Lower lobe of right lung (tissue), 2 donors: ENCODE measurements at places on chromosomes 2 and 18. TPM values are rescaled to one million over a fixed set of nuclear protein-coding genes. Genes with fewer than 3 reads are reported as not detected.

- peaks cover 20% of the 10 kb centered on the region for H3K36me3 ChIP-seq
- DNase-seq = no peak
Measured at GRCh38 chr2:65275141-65275915, 47.7 kb downstream of the ACTR2 start.

DNA sequence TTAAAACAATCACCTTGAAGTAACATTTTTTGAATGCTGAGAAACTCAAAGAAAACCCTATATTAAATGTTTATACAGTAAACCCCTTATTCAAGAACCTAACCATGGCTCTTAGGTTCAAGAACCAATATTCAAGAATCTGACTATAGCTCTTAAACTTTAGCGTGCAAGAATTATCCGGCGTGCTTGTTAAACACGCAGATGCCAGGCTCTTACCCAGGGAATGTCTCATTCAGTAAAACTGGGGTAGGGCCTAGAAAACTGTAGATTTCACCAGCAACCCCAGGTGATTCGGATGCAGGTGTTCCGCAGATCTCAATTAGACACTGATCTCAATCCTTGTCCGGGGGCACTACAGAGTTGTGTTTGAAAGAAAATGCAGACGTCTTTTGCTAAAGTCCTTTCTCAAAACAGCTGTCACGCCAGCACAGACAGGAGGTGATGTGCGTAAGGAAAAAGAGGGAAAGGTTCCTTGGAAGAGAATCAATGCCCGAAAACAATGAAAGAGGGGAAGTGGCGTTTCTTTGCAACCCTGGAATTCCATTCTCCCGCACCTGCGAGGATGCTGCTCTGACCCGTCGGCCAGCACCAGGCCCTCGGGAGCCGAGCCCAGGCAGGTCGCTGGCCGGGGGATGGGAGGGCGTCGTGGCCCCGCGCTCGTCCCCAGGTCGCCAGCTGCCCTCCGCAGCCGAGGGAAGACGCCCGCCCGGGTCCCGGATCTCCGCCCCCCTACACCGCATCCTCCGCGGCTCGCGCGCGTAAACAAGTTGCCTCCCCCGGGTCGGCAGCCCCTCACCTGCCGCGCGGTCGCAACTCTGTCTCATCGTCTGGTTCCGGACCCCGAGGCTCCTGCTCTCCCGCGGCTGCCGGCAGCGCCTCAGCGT, 851 bp downstream of the EIF2AK3 start:
- peak; percentile 60 for DNase-seq
- H3K27ac ChIP-seq = peak overlapping the region; percentile 98

GRCh38 chr2:11499081-11499743, 33.3 kb upstream of the E2F6 start:
- H3K27ac ChIP-seq = no peak overlapping the region
- H3K36me3 ChIP-seq = no peaks in the 10 kb centered on the region
- DNase-seq = no peak
- no peaks in the 10 kb centered on the region for H3K4me1 ChIP-seq
- peaks cover 16% of the 10 kb centered on the region for H3K27me3 ChIP-seq

GRCh38 chr2:174713686-174714085, 50.6 kb downstream of the CHRNA1 start:
- no peaks in the 10 kb centered on the region for H3K36me3 ChIP-seq
- H3K27ac ChIP-seq = no peak overlapping the region
- H3K4me3 ChIP-seq = no peak overlapping the region
- H3K27me3 ChIP-seq = no peaks in the 10 kb centered on the region

DNA sequence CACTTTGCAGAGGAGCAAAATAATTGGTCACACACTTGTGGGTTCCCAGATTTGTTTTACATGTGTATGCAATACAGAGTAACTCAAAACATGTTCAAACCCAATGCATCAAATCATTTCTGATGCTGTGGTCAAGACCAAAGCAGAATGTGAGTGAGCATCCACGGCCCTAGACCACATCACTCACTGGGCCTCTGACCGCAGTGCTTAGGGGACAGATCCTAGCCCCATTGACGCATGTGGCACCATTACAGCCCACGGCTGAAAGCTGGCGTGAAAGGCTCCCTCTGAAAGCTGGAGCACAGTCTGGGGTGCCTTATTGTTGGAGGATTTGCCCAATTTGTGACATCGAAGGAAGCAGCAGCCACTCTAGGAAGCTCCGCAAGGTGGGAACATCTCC, 498.8 kb upstream of the TCF4 start:
- H3K27ac ChIP-seq = no peak overlapping the region
- DNase-seq = no peak
- H3K27me3 ChIP-seq = no peaks in the 10 kb centered on the region
- H3K4me1 ChIP-seq = peaks cover 18% of the 10 kb centered on the region
- H3K4me3 ChIP-seq = no peak overlapping the region
- H3K36me3 ChIP-seq = no peaks in the 10 kb centered on the region

GRCh38 chr2:121502246-121502645, 28.4 kb upstream of the RNU4ATAC start:
- H3K4me1 ChIP-seq = no peaks in the 10 kb centered on the region
- H3K27me3 ChIP-seq = no peaks in the 10 kb centered on the region
- no peak overlapping the region for H3K4me3 ChIP-seq
- no peak for DNase-seq
- H3K36me3 ChIP-seq = peaks cover 33% of the 10 kb centered on the region

DNA sequence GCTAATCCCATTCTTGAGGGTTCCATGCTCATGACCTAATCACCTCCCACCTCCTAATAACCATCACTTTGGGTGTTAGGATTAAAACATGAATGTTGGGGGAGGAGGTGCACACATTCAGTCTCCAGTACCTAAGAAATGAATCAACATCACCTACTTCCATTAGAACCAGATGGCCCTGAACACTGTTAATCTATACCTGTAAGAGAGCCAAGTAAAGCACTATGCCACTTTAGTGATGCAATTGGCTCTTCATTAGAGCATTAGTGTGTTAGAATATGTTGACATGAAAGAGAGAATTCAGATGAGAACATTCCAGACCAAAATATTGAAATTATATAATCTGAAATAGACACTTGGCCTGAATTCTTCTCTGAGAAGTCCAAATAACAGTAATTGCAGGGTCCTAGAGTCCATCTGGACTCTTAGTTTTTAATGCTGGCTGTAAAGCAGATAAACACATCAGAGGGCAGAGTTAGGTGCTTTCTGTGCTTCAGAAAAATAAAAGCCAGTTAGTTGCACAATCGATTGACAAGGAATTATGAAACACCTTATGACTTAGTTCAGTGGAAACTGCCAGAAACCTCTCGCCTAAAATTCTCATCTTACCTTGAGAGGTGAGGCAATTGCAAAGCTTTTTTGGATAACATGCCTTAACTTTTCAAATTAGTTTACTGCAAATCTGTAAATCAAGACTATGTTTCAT, 923.7 kb downstream of the SLC4A3 start:
- H3K4me1 ChIP-seq = no peaks in the 10 kb centered on the region
- DNase-seq = no peak
- no peaks in the 10 kb centered on the region for H3K27me3 ChIP-seq

DNA sequence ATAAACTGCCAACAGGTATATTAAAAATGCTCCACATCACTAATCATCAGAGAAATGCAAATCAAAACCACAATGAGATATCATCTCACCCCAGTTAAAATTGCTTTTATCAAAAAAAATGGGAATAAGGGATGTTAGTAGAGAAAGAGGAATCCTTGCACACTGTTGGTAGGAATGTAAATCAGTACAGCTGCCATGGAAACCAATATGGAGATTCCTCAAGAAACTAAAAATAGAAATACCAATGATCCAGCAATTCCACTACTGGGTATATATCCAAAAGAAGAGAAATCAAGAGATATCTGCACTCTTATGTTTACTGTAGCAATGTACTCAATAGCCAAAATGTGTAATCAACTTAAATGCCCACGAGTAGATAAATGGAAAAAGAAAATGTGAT, 40.6 kb downstream of the ZRANB3 start:
- no peak overlapping the region for H3K27ac ChIP-seq
- H3K27me3 ChIP-seq = no peaks in the 10 kb centered on the region
- H3K36me3 ChIP-seq = no peaks in the 10 kb centered on the region
- DNase-seq = no peak
- no peaks in the 10 kb centered on the region for H3K4me1 ChIP-seq

DNA sequence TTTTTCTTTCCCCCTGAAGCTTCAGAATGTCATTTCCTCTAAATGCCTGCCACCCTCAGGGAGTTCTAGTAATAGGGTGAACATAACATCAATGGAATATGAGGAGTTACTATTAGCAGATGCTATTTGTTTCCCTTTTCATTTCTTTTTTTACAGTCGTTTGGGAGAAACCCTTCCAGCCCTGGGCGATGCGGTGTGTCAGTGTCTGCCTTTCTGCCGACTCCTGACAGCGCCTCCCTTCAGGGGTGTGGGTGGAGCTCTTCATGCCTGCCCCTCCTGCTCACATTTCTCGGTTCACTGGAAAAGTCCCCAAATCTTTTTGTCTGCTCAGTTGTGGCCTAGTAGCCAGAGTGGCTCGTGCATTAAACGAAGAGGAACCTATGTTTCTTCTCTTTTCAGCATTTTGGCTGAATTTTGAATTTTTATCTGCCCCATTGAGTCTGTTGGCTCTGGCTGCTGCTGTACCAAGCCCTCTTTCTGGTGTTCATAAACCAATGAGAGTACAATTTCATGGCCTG, 72.3 kb downstream of the FMNL2 start:
- H3K27ac ChIP-seq = peak overlapping the region; percentile 46
- DNase-seq = no peak
- no peaks in the 10 kb centered on the region for H3K36me3 ChIP-seq
- H3K27me3 ChIP-seq = no peaks in the 10 kb centered on the region

- no peaks in the 10 kb centered on the region for H3K27me3 ChIP-seq
- H3K4me1 ChIP-seq = no peaks in the 10 kb centered on the region
- DNase-seq = no peak
- no peaks in the 10 kb centered on the region for H3K36me3 ChIP-seq
Measured at GRCh38 chr18:42956287-42956686, 159.2 kb downstream of the RIT2 start.

- no peak overlapping the region for H3K4me3 ChIP-seq
- no peak for DNase-seq
- H3K4me1 ChIP-seq = peaks cover 98% of the 10 kb centered on the region
- H3K27ac ChIP-seq = peak overlapping the region; percentile 73
- H3K27me3 ChIP-seq = no peaks in the 10 kb centered on the region
Measured at GRCh38 chr2:160381425-160381951, 112.1 kb downstream of the RBMS1 start.

DNA sequence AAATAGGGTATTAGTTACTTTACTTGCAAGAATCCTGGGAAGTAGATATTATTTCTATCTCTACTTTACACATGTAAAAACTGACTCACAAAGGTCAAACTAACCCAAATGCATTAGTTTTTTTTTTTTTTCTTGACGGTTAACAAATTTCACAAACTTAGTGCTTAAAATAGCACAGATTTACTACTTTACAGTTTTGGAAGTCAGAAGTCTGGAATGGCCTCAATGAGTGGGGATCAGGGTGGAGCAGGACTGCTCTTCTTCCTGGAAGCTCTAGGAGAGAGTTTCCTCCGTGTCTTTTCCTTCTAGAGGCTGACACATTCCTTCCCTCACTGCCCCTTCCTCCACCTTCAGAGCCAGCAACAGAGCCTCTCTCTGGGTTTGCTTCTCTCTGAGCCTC, 117.2 kb downstream of the COL6A3 start:
- no peak overlapping the region for H3K27ac ChIP-seq
- H3K4me3 ChIP-seq = no peak overlapping the region
- H3K4me1 ChIP-seq = peaks cover 17% of the 10 kb centered on the region
- H3K27me3 ChIP-seq = no peaks in the 10 kb centered on the region

GRCh38 chr18:8603663-8604520, 5.3 kb upstream of the RAB12 start:
- no peak for DNase-seq
- no peaks in the 10 kb centered on the region for H3K36me3 ChIP-seq
- no peaks in the 10 kb centered on the region for H3K27me3 ChIP-seq
- H3K27ac ChIP-seq = peak overlapping the region; percentile 26
- peaks cover 9% of the 10 kb centered on the region for H3K4me1 ChIP-seq
- peak overlapping the region; percentile 37 for H3K4me3 ChIP-seq

DNA sequence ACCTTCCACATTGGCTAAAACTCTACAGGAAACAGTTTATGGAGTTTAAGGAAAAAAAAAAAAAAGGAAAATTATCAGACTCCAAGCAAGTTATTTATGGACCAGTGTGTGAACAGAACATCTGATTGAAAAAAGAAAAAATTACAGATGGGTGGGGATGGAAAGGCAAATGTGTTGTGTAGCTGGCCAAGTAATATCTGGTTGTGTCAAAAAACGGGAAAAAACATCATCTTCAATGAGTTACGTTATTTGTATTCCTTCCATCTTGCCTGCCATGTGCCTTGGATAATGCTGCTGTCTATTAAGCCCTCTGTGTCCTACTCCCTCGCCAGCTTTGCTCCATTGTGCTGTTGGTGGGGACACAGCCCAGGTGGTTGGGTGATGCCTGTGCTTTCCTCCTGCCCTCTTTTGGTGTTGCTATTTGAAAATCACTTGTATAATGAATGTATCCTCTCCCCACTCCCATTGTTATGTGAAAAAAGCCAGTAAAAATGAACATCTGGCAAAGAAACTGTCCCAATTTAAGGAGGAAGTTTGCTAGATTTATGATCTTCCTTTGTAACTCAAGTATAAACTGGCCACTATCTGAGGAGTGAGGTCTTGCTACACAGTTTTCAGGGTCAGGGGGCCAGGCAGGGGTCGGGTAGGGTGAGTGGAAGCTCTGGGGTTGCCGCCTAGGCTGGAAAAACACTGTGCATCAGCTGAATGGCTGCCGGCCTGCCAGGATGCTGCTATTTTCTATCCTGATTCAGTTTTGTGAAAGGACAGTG, 155.9 kb downstream of the FMNL2 start:
- no peak overlapping the region for H3K27ac ChIP-seq
- DNase-seq = no peak
- no peak overlapping the region for H3K4me3 ChIP-seq
- H3K27me3 ChIP-seq = no peaks in the 10 kb centered on the region

DNA sequence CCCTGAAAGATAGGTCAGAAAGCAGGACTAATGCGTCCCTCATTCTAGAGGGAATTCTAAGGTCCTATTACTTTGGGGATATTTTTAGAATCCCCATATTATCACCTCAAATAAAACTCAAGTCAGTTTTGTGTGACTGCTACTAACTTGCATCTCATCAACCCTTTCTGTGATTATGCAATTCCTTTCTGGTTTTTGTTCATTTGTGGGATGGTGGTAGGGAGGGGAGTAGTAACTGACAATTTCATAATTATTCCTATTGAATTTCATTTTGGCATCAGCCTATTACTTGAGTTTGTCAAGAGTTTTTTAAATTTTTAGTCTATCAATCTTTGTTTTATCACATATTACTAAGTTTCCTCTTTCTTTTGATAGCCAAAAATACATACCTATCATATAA, 28.4 kb upstream of the TANK start:
- H3K27me3 ChIP-seq = no peaks in the 10 kb centered on the region
- no peak overlapping the region for H3K27ac ChIP-seq
- H3K4me3 ChIP-seq = no peak overlapping the region
- no peak for DNase-seq
- peaks cover 21% of the 10 kb centered on the region for H3K4me1 ChIP-seq

CMPK2 gene
- total RNA-seq = 43.3 TPM

CCDC74A gene
- 4.9 TPM for total RNA-seq

FEV gene
- not detected for total RNA-seq

C2orf78 gene
- not detected for total RNA-seq

CPS1 gene
- total RNA-seq = 3.0 TPM

MAP2 gene
- total RNA-seq = 22.6 TPM

MYO5B gene
- 23.3 TPM for total RNA-seq
